ENCODE measurements at places on chromosomes 4 and X.

DNA sequence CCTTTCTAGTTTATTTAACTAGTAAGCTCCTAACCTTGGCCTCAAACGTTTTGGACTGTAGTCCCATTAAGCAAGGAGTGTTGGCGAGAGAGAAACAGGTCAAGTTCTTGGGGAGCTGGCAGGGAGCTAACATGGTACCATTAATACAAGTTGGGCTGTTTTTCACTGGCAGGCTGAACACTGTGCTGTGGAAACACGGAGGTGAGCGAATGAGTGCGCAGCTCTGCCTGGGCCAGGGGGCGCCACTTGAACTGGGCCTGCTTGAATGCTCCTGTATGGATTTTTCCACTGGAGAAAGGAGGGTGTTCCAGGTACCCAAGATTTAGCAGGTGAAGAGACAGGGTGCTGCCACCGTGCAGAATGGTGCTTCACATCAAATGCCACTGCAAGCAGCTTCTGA lies 7.4 kb upstream of the SMS start:
- no peak for DNase-seq

DNA sequence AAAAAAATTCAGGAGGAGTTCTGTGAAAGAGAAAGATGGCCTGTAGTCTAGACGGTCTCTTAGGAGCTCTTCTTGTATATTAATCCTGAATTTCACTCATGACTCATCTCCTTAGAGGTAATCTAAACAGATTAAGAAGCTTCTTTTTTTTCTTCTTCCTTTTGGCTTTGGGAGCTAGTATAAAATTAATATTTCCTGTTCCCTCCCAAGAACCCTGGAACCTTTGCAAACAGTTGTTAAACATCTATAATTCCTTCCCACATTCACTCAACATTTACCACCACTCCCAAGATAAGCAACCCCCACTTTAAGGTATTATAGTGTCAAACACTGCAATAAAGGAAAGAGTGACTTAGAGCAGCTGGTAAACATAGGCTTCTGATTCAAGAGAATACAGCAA lies 146.4 kb upstream of the EDNRA start:
- DNase-seq: peak; percentile 29

DNA sequence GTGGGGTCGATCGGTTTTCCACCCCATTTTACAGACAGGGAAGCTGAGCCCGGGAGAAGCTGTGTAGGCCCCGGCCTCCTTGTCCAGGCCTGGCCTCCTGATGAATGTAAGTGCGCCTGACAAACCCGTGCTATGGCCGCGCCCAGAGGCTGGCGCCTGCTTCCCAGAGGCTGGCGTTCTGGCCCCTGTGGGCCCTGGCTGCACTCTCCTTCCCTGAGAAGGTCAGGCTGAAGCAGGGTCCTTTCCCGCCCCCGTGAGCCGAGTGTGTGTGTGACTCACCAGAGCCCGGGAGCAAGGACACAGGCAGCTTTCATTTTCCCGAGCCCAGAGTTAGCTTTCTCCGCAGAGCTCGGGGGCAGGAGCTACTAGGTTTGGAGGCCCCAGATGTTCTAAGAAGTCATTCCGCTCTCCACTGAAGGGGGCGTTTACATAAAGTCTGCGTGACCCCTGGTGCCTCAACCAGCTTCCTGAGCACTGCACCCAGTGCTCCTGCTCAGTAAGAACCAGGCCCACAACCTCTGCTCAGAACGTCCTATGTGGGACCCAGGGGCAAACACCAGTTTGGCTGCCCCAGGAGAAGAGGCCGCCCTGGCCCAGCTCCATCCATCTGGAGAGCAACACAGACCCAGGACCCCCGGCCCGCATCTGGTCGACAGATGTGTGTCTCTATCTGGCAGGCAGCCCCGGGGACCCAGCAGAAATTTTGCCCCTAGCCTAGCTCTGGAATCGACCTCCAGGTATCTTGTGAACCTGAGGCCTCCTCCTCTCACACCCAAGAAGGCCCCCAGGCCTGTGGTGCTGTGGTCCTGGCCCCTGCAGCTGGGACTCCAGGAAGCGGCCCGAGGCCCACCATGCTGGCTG lies 13.6 kb downstream of the UVSSA start:
- DNase-seq: no peak

GRCh38 chr4:143253166-143253565 lies 68.4 kb downstream of the USP38 start:
- DNase-seq: peak; percentile 61

DNA sequence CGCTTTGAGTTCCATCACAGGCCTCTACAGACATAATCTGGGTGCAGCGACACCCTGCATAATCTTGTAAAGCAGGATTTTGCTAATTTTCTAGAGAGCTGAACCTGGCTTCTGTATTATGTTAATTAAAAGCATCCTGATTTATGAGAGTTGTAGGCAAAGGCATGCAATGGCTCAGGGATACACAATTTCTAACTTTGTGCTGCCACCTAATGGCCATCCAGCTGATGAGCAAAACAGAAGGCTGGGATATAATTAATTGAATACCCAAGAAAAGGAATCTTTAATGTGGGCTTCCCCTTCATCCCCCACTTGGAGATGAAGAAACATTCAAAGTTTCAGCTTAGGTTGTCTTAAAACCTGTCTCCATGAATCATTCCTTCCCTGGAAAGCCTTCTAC lies 78.1 kb downstream of the BMP15 start:
- peak; percentile 27 for DNase-seq

- DNase-seq: no peak
These were observed 186.6 kb downstream of the PDGFC start for GRCh38 chr4:156784970-156785369.

- DNase-seq: no peak
These were observed 198.4 kb downstream of the PALLD start for GRCh38 chr4:168695288-168695687.

DNA sequence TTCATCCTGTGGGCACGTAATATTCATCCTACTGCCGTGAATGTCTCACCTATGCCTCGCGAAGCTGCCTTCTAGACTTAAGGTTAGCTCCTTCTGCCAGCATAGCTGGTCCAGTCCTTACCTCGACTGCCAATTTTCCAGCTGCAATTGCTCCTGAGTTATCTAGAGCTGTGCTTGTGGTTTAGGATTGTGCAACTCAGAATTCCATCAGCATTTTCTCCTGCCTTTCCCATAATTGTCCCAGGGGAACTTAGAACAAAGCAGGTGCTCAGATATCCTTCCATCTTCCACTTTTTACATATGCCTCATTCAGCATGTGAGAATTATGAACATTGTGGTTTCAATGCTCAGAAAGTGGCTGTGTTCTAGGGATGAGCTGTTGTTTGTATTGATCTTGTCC lies 131.4 kb upstream of the ADGRL3 start:
- no peak for DNase-seq

GRCh38 chrX:3526731-3527130 lies 180.3 kb upstream of the MXRA5 start:
- DNase-seq: no peak

Data from OCI-M1 (cell line).